NCI-H446 treated with DMSO at 0.1 percent for 48 hours (cell line): ENCODE measurements at places on chromosomes 6 and 20.

- no peak for DNase-seq
These were observed 68.7 kb downstream of the TOX2 start for GRCh38 chr20:43983359-43983758.

GRCh38 chr6:43950051-43950605, 177.1 kb downstream of the MRPL14 start:
- no peak for DNase-seq

DNA sequence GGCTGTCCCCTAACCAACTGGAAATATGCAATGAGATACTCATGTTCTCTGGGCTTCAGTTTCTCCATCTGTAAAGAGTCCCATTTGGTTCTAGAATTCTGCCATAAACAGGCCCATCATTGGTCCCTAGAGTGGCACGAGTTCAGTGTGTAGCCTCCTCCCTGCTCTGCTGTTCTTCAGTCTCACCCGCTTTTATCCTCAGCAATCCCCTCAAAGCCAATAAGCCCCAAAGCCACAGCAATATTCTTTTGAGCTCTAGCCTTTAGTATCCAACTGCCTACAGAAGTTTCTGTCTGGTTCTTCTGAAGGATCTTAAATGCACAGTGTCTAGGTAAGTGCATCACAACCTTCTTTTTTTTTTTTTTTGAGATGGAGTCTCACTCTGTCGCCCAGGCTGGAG, 9.8 kb upstream of the MRPS18A start:
- no peak for DNase-seq

GRCh38 chr6:139161817-139162284, 27.0 kb downstream of the HECA start:
- DNase-seq: no peak
